ENCODE measurements at places on chromosomes 11 and 22.

- DNase-seq = no peak
Observed at GRCh38 chr22:40757071-40757470, 62.1 kb downstream of the SLC25A17 start.

DNA sequence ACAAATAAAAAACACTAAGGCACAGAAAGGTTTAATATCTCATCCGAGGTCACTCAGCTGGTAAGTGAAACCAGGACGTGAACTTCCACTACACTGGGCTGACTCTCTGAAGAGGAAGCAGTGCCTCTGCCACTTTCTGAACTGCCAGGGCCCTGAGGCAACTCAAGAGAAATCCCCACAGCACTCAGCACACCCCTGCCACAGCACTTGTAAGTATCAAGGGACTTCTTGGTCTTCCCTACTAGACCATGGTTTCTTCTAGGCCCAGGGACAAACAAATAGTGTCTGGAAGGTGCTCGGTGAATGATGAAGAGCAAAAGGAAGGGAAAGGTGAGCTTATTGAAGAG is 49.7 kb downstream of the RPL27A start:
- no peak for DNase-seq

GRCh38 chr22:32932176-32932575 is 126.0 kb downstream of the SYN3 start:
- no peak for DNase-seq

- no peak for DNase-seq
Observed at GRCh38 chr11:35003186-35003585, 86.8 kb downstream of the PDHX start.

DNA sequence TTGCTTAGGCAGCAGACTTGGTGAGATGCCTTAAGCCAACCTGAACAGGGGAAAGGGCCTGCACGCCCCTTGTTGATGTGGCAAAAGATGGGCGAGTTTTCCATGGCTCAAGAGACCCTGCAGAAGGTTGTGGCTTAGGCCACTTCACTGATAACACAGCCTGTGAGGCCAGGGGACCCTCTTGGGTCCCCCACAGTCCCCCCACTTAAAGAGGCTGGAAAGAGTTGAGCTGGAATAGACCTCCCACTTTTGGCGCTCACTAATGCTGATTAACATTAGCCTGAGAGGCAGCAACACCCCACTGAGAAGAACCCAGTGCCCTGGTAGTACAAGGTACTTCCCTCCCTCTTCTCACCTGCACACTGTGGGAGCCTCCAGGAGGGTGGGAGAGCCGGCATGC is 107.5 kb downstream of the TRIM29 start:
- no peak for DNase-seq

DNA sequence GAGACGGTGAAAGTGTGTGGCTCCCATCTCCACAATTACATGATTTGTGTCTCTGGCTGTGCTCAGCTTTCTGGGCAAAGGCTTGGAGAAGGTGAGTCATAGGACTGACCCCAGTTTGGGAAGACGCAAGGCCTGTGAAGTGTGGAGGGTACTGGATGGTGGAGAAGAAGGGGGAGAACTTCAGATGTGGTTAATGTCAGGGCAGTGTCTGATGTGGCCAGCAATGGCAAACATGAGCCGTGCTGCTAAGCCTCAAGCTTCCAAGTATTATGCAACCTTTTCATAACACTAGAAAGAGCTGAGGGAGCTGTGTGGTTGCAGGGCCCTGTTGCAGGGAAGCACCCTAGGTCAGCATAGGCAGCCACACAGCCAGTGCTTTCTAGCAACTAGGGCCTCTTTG is 110.9 kb downstream of the NTM start:
- no peak for DNase-seq

GRCh38 chr11:3231851-3232744 is at the start of gene MRGPRE:
TSS of gene MRGPRE (minus strand) at chr11:3232417. CDS start at chr11:3228799, 3,618 bp downstream.
- DNase-seq = no peak

GRCh38 chr11:65151331-65151899 is 17.1 kb upstream of the SYVN1 start:
- no peak for DNase-seq

- no peak for DNase-seq
Observed at GRCh38 chr22:29093501-29094300, 20.9 kb downstream of the KREMEN1 start.

- DNase-seq = no peak
Observed at GRCh38 chr22:50222508-50222907, 21.7 kb downstream of the SELENOO start.

- DNase-seq = no peak
Observed at GRCh38 chr11:46338988-46339666, 8.1 kb upstream of the DGKZ start.

DNA sequence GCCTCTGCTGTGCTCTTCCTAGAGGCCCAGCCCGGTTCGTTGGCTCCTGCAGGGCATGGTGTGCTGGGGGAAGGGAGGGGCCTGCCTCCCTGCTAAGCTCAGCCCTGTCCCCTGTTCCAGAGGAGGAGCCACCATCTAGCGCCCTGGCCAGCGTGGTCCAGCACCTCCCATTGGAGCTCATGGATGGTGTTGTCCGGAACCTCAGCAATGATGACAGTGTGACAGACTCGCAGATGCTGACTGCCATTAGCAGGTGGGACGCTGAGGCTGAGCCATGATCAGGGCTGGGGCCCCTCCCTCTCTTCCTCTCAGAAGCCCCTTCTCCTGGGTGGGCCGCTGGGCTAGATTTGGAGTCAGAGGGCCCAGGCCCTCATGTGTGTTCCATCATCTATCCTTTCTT is 9.1 kb downstream of the USP35 start:
- no peak for DNase-seq

- DNase-seq = no peak
Observed at GRCh38 chr11:102572554-102573220, 42.1 kb upstream of the MMP7 start.

- DNase-seq = no peak
Observed at GRCh38 chr11:108534274-108534882, 36.2 kb upstream of the POGLUT3 start.

DNA sequence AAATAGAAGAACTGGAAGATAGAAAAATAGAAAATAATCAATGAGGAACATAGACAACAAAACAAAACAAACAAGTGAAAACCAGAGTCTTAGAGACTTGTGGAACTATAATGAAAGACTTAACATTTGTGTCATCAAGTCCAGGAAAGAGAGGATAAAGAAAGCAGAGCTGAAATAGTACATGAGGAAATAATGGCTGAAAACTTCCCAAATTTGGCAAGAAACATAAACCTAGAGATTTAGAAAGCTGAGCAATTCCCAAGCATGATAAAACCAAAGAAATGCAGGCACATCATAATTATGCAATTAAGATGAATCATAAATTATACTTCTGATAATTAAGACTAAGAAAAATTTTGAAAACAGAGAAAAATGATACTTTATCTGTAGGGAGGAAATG is 614.5 kb downstream of the ETS1 start:
- no peak for DNase-seq

DNA sequence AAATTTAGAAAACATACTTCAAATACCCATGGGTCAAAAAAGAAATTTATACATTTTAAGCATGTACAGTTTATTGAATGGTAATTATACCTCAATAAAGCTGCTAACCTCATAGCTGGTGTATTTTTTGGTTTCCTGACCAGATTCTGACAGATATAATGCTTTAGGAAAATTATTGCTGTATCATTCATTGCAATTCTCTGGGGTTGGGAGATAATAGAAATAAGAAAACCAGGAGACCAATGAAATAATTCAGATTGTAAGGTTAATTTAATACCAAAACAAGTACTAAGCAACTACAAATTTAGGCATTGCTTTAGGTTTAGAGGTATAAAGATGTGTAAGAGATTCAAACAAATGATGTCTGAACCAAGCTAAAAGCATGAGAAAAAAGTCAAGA is 120.1 kb downstream of the ENTHD1 start:
- no peak for DNase-seq

DNA sequence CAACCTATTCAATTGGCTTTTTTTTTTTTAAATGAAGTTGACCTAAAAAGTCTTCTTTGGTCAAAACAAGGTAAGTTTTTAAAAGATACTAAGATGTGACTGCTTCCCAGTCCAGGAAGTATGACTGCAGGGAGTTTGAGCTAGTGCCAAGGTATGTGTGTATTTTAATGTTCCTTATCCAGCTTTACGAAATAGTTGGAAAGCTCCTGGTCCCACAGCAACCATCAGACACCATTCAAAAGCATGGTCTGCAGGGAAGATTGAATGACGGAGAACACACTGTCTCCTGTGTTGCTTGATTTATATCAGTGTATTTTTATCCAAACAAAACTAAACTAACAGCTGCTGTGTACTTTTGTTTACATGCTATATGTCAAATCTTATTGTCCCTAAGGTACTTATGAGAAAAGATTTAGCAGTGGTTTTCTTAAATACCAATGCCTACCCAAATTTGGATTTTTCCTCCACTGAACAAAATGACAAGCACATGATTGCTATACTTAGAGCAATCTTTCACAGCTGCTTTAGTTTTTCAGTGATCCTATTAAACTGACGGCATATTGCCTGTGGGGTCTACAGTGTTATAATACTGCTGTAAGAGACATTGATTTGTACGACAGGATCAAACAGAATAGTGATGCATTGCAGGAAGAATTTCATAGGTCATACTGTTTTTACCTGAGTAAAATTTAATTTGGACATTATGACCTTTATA is 122.9 kb downstream of the DCDC1 start:
- no peak for DNase-seq

- no peak for DNase-seq
Observed at GRCh38 chr11:29125606-29126005, 891.2 kb downstream of the KCNA4 start.

GRCh38 chr11:12074529-12075195 is 35.7 kb upstream of the MICAL2 start:
- no peak for DNase-seq

DNA sequence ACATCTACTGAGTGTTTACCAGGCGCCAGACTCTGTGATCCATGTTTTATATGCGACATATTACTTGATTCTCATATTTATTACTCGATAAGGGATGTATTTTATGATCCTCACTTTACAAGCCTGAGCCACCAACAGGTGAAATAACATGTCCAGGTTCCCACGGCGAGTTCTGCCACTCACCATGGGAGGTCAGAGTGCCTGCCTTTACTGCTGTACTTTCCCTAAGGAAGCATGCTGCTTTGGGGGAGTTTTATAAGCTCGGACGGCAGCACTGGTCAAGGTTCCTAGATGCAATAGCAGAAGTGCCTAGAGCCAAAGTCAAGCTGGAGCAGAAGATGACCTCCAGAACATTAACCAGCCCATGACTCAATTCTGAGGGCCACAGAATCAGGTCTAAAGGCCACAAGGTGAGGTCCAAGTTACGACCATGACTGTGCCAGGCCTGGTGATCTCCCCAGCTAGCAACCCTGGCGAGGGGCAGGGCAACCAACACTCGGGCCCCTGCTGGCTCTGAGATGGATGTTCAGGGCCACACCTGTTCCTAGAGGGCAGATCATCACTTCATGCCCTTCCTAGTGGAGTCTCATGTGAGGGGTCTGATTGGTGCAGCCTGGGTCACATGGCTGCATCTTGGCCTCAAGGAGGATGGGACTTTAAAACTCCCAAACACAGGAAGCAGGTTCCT is 14.2 kb downstream of the IFT27 start:
- DNase-seq = no peak

GRCh38 chr11:120540744-120541465 is 29.4 kb downstream of the GRIK4 start:
- no peak for DNase-seq

GRCh38 chr22:24514241-24515026 is 19.3 kb downstream of the UPB1 start:
- DNase-seq = no peak

DNA sequence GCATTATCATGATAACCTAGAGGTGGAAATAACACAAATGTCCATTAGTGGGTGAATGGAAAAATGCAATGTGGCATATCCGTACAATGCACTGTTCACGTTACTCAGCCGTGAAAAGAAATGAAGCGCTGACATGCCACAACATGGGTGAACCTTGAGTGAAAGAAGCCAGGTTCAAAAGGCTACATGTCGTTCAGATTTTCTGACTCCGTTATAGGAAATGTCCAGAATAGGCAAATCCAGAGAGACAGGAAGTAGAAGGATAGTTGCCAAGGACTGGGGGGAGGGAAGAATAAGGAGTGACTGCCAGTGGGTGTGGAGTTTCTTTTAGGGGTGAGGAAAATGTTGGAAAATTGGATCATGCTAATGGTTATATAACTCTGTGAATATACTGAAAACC is 133.8 kb downstream of the ATXN10 start:
- DNase-seq = no peak

GRCh38 chr11:35234460-35235156 is 95.6 kb downstream of the CD44 start:
- DNase-seq = no peak

GRCh38 chr11:62004473-62004872 is 37.0 kb upstream of the FTH1 start:
- DNase-seq = no peak

DNA sequence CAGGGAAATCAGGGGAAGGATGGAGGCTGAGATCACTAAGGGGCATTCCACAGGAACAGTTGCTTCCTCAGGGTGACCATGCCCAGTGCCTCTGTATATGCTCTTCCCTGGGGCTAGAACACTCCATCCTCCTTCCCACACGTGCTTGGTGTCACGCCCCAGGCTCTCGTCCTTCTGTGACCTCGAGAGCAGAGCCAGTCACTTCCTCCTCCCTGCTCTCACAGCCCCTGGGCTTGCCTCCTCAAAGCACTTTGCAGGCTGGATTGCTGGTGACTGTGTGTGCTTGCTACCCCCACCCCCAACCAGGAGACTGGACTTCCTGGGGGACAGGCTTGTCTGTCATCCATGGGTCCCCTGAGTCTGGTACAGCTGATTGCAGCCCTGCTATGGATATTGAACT is 56.5 kb upstream of the AMPD3 start:
- DNase-seq = no peak

DNA sequence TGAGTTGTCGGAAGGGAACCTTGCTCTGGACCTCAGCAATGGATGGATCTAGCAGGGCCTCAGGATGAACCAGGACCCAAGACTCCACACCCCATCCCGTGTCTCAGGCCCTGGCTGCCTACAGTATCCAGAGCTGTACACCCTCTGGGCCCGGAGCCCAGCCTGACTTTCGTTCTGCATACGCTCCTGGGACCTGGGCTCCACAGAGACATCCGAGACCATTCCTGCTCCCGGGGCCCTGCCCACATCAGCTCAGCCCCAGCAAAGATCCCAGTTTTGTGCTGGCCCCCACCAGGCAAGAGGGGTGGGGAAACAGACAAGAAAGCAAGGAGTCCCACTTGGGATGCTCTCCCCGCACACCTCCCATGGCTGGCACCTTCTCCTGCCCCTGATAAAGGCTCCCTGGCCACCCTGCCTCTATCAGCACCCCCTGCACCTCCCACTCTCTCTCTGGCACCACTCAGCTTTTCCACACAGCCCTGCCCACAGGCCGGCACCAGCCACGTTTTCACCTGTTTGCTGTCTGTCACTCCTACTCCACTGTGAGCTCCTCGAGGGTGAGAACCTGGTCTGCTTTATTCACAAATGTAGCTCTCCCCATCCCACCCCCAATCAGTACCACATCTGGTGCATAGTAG is 64.5 kb upstream of the TCF20 start:
- DNase-seq = no peak
